Uterus (tissue), 4 donors: ENCODE measurements at places on chromosomes 13 and 19. TPM values are rescaled to one million over a fixed set of nuclear protein-coding genes. Genes with fewer than 3 reads are reported as not detected.

DNA sequence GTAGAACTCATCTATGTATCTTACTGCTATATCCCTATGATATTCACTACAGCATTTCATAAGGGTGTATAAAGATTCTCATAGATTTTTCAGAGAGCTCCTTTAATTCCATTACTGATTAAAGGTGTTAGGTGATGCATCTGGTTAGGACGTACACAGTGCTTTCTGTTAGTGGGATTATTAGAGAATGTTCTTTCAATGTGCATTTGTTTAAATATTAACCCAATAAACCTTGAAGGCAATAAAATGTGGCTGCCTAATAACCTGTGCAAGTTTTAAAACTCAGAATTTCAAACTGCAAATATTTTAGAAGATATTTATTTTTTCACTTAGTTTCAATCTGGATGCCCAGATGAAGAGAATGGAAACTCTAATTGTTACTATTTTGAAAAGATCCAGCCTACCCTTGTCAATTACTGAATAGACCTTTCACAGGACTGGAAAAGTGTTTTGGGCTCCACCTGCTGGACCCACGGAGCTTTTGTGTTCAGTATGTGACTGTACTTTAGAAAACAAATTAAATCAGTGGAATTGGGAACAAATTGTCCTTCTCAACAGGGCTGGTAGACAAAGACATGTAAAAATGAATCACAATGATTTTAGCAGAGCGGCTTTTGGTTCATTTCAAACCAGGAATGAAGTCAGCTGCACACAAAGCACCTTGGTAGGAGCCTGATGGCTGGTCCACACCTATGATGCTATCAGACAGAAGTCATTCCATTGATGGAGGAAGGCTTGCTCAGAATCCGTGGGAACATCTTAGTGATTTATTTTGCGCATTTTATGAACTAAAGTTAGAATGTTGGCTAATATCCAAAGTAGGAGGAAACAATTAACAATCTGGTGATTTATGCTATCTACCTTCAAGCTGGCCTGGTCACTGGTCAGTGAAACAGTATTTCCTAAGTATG is 89.4 kb upstream of the RAP2A start:
- H3K27me3 ChIP-seq = no peaks in the 10 kb centered on the region
- H3K4me3 ChIP-seq = no peak overlapping the region
- H3K4me1 ChIP-seq = no peaks in the 10 kb centered on the region
- H3K27ac ChIP-seq = peak overlapping the region; percentile 39
- no peaks in the 10 kb centered on the region for H3K36me3 ChIP-seq

- no peak for DNase-seq
- H3K4me1 ChIP-seq = no peaks in the 10 kb centered on the region
Observed at GRCh38 chr13:51318015-51318414, 21.5 kb upstream of the SERPINE3 start.

DNA sequence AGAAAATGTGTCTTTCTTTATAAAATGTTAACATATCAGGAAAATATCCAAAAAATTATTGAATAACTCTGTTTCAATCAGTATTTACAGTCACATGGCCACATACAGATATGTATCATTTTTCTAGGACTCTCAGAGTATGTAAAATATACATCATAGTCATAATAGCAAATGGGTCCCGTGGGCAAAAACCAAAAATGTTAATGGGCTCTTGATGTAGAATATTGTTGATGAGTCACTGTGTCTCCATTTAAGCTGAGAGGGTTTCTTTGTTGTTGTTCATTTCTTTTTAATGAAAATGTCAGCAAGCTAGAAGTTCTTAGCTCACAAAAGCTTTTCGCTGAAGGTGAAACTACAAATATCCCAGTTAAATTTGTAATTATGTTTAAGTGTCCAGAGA is 1713.1 kb upstream of the PCDH20 start:
- H3K27me3 ChIP-seq = no peaks in the 10 kb centered on the region
- H3K27ac ChIP-seq = no peak overlapping the region
- no peaks in the 10 kb centered on the region for H3K4me1 ChIP-seq
- no peak for DNase-seq
- H3K36me3 ChIP-seq = no peaks in the 10 kb centered on the region

DNA sequence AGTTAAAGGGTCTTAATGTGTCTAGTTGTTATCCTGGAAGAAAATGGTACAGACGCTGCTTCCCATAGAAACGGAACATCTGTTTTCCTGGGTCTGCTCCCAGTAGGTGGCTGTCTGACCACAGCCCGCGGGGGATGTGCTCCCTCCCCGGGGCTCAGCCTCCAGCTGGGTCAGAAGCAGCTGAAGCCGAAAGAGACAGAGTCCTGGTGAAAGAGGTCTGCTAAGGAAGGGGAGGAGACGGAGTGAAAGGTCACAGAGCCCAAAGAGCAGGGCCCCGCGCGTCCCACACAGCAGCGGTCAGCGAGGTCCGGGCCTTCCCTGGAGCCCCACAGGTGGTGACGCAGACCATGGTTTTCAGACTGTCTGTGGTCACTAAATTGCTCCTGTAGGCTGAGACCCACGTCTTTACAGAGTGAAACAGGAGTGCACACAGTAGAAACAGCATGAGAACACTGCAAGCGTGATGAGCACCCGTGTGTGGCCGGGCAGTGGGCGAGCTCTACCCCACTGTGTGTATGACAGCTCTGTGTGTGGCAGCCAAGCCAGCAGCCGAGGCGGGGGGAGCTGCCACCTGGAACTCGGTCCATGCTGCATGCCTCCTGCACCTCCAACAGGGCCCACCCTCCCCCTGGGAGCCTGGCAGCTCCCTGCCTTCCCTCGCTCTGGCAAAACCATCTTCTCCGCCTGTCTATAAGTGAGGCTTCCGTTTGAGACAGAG is 52.0 kb upstream of the C13orf46 start:
- peak; percentile 59 for DNase-seq
- H3K27ac ChIP-seq = peak overlapping the region; percentile 54
- no peaks in the 10 kb centered on the region for H3K27me3 ChIP-seq
- H3K36me3 ChIP-seq = no peaks in the 10 kb centered on the region
- H3K4me3 ChIP-seq = no peak overlapping the region

DNA sequence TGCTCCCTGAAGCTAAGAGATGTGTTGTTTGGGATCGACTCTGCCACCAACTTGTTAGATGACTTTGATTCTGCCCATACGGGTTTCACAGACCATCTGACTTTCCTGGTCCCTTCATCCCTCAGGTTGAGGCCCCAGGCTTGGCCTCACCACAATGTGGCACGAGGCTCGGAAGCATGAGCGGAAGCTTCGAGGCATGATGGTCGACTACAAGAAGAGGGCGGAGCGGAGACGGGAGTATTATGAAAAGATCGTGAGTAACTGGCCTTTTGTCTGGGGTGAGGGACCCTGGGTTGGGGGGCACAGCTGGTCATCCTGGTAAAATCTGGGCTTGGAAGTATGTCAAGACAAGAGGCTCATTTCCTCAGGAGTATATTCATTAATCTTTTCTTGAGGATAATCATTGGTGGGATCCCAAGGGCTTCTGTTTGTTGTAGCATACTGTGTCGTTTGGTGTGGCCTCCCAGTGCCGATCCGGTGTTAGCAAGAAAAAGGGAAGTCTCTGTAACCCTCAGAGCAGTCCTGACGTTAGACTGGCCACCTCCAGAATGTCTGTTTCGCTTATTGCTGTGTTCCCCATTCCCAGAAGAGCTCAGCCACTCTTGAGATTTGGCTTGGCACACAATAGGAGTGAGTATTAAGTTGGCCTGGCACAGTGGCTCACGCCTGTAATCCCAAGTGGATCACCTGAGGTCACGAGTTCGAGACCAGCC is 1.4 kb downstream of the CLASRP start:
- H3K27ac ChIP-seq = no peak overlapping the region
- H3K27me3 ChIP-seq = no peaks in the 10 kb centered on the region
- no peak for DNase-seq
- no peaks in the 10 kb centered on the region for H3K36me3 ChIP-seq
- H3K4me1 ChIP-seq = peaks cover 19% of the 10 kb centered on the region

DNA sequence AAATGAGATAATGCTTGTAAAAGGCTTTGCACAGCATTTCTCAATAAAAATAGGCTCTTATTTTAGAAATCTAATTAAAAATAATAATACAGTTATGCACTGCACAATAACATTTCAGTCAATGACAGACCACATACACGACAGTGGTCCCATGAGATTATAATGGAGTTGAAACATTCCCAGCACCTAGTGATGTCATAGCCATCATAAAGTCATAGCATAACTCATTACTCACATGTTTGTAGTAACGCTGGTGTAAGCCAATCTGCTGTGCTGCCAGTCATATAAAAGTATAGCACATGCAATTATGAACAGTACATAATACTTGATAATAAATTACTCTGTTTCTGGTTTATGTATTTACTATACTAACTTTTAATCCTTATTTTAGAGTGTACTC is 12.7 kb upstream of the SERPINE3 start:
- no peak overlapping the region for H3K27ac ChIP-seq
- no peaks in the 10 kb centered on the region for H3K4me1 ChIP-seq
- no peaks in the 10 kb centered on the region for H3K36me3 ChIP-seq

ZSCAN4 gene
- total RNA-seq = not detected

DNA sequence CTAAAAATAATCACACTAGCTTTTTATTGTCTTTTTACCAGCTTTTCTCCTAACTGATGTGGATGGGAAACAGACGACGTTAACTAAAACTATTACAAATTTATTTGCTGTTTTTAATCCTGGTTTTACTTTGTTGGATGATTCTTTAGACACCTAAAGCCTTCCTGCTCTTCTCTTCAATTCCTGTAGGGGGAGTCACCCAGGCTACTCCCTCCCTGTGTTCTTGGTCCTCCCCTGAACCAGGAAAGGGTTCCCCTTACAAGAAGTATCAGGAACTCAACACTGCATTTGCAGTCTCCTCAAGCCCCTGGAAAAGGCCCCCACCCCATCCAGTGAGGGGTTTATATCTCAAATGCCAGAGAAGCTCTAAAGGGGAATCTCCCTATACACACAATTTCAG is 206.1 kb downstream of the SUCLA2 start:
- no peaks in the 10 kb centered on the region for H3K27me3 ChIP-seq
- no peaks in the 10 kb centered on the region for H3K4me1 ChIP-seq
- no peak overlapping the region for H3K27ac ChIP-seq
- no peak for DNase-seq
- no peaks in the 10 kb centered on the region for H3K36me3 ChIP-seq
- H3K4me3 ChIP-seq = no peak overlapping the region

ZNF540 gene
- total RNA-seq = 13.0 TPM

TBXA2R gene
- 2.6 TPM for total RNA-seq

DNA sequence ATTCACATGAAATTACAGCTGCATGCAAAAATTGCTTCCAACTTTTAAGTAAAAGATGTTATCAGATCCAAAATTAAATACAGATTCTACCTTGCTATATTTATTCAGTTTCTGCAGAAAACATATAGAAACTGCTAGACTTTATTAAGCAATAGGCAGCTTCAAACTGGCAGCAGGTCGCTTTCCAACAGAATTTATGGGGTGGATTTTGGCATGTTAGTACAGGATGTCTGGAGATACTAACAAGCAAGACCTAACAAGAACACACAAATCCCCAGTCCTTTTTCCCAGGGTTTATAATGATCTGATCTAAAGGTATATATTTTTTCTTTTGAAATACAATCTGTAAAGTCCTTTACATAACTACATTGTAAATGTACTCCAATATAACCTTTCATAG is 27.5 kb downstream of the TBC1D4 start:
- H3K4me1 ChIP-seq = no peaks in the 10 kb centered on the region
- H3K27me3 ChIP-seq = no peaks in the 10 kb centered on the region
- H3K4me3 ChIP-seq = no peak overlapping the region
- DNase-seq = no peak

DNA sequence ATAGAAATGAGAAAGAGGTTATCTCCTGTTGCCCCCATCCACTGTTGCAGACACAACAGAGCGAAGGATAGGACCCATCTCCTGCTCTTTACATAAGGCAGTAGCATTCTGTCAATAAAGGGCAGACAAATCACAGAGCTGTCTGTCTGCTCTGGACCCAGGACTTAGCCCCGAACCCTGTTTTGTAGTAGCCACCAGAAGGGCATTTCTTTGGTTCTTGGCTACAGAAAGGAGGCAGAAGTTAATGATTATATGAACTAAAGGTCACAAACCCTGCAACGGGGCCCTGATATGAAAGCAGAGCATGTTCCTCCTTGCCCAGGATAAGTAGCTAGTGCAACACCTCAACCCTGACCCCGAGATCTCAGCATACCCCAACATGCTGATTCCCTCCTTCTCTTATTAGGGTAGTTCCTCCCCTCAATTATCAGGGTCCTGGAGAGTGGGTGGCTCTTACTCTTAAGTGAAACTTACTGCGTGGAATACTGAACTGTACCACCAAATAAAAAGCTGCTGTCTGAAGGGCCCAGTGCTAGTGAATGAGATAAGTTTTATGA is 680.4 kb upstream of the SPRY2 start:
- H3K27ac ChIP-seq = no peak overlapping the region
- no peaks in the 10 kb centered on the region for H3K27me3 ChIP-seq
- no peak for DNase-seq
- no peaks in the 10 kb centered on the region for H3K36me3 ChIP-seq

- peak overlapping the region; percentile 76 for H3K4me3 ChIP-seq
- peak overlapping the region; percentile 62 for H3K27ac ChIP-seq
- DNase-seq = no peak
Observed at GRCh38 chr19:32691952-32692726, 518 bp downstream of the NUDT19 start.
